ENCODE measurements at places on chromosomes 16 and 17. TPM values are rescaled to one million over a fixed set of nuclear protein-coding genes. Genes with fewer than 3 reads are reported as not detected.

DNA sequence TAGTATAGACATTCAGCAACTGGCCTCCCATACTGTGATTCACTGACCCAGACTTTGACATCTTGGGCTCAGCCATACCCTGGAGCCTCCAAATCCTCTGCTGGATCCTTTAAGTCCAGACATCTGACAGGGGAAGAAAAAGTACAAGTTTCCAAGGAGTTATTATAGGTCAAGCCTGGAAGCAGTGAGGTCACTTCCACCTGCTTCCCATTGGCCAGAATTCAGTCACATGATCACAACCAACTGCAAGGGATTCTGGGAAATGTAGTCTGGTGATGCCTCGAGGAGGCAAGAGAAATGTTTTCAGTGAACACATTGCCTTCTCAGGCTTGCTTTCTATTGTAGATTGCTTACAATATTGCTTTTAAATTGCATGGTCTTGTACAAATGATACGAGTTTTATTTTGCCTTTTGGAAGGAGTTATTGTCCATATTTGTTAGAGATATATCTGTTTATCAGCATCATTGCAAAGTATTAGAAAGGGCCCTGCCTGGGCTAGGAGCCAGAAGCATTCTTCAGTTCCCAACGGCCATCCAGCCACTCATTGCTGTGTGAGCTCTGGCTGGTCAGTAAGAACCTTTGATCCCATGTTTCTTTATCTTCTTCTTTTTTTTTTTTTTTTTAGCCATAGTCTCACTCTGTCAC, 696.9 kb downstream of the WWOX start:
- H3K4me1 ChIP-seq = no peaks in the 10 kb centered on the region
- no peak overlapping the region for H3K4me3 ChIP-seq
- ATAC-seq = peak; percentile 62
- H3K27me3 ChIP-seq = no peaks in the 10 kb centered on the region
- H3K27ac ChIP-seq = no peak overlapping the region

DNA sequence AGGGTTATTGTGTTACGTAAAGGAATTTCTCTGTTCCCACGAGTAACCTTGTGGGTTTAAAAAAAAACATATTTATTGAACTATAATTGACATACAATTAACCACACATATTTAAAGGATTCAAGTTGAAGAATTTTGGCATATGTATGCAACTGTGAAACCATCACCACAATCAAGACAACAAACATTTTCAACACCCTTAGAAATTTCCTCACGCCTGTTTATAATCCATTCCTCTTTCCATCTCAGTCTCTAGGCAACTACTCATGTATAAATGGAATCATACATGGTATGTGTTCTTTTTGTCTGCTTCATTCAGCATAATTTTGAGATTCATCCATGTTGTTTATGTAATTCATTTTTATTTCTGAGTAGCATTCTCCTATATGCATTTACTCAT, 104.0 kb downstream of the MRTFB start:
- H3K27me3 ChIP-seq = no peaks in the 10 kb centered on the region
- no peak overlapping the region for H3K4me3 ChIP-seq
- H3K36me3 ChIP-seq = no peaks in the 10 kb centered on the region

NKD1 gene
- total RNA-seq = 57.8 TPM

SLC16A13 gene
- total RNA-seq = 0.81 TPM

MBTD1 gene
- total RNA-seq = 13.2 TPM

GRCh38 chr16:55001931-55002330, 71.3 kb downstream of the IRX5 start:
- no peak overlapping the region for H3K27ac ChIP-seq
- H3K4me1 ChIP-seq = no peaks in the 10 kb centered on the region
- H3K27me3 ChIP-seq = peaks cover 69% of the 10 kb centered on the region
- no peaks in the 10 kb centered on the region for H3K36me3 ChIP-seq
- no peak overlapping the region for H3K4me3 ChIP-seq
- ATAC-seq = no peak

DNA sequence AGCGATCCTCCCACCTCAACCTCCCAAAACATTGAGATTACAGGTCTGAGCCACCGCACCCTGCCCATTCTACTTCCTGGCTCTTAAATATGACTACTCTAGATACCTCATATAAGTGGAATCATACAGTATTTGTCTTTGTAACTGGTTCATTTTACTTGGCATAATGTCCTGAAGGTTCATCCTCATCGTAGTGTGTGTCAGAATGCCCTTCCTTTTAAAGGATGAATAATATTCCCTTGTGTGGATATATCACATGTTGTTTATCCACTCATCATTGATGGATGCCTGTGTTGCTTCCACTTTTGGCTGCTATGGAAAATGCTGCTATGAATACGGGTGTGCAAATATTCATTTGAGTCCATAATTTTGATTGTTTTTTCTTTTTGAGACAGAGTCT, 5.7 kb upstream of the CETP start:
- H3K4me3 ChIP-seq = no peak overlapping the region
- H3K36me3 ChIP-seq = no peaks in the 10 kb centered on the region
- no peak for ATAC-seq
- H3K27me3 ChIP-seq = no peaks in the 10 kb centered on the region
- no peak overlapping the region for H3K27ac ChIP-seq

DNA sequence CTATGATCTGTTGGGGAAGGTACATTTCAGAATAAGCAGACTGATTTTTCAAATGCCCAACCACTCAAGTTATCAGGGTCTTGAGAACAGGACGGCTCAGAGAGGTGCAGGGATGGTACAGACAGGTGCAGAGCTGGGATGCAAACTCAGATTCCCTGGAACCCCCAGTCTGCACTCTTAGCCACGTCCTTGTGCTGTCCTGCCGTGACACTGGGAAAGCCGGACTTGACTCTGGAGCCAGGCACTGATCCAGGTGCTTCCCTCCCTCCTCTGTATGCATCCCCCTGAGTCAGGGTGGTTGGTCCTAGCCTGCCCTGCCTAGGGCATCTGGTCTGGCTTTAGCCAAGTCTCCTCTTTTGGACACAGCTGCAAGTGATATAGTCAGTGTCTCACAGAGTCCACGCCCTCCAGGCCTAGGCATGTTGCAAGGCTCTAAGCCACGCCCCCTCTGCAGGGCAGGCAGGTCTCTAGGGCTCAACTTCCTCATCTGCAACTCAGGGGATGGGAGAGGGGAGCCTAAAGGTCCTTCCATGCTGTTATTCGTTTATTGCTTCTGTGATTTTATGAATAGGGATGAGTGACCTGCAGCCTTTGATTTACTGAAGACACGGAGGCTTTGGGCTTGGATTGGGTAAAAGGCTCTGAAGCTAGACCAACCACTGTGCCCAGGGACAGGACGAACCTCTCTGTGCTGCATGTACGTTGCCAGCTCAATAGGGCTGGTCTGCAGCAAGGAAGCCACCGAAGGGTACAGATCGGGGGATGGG, 97.3 kb downstream of the SDK2 start:
- no peak overlapping the region for H3K4me3 ChIP-seq
- no peaks in the 10 kb centered on the region for H3K36me3 ChIP-seq
- H3K27me3 ChIP-seq = peaks cover 15% of the 10 kb centered on the region
- no peak overlapping the region for H3K27ac ChIP-seq
- H3K4me1 ChIP-seq = no peaks in the 10 kb centered on the region
- ATAC-seq = no peak

DNA sequence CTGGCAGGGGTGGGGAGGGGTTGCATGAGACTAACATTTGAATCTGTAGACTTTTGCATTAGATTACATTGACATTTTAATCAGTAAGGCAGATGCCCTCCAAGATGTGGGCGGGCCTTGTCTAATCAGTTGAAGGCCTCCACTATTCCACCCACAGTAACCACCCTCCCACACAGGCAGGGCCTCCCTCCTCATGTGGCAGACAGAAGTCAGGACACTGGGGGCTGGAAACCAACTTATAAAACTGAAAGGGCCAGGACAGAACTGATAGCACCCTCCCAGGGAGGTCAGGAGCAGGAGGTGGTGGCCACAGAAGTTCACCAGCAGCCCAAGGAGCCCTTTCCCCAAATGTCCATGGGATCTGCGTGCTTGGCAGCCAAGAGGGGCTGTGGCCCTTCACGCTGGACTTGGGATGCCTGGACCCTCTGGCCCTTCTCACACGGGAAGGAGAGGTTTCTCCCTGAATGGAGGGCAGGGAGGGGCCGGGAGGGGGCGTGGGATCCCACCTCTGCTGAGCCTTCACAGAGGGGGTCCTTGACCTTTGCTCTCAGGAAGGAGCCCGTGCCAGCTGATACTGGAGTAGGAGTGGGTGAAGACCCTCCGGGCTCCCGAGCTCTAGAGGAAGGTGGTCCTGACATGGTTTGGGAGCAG, 4.6 kb downstream of the PYCR1 start:
- H3K4me3 ChIP-seq = no peak overlapping the region
- no peak for ATAC-seq
- H3K4me1 ChIP-seq = peaks cover 27% of the 10 kb centered on the region
- H3K27ac ChIP-seq = no peak overlapping the region
- no peaks in the 10 kb centered on the region for H3K36me3 ChIP-seq

- peaks cover 93% of the 10 kb centered on the region for H3K36me3 ChIP-seq
- H3K27ac ChIP-seq = no peak overlapping the region
- no peaks in the 10 kb centered on the region for H3K27me3 ChIP-seq
- no peak overlapping the region for H3K4me3 ChIP-seq
- no peak for ATAC-seq
Observed at GRCh38 chr17:62587554-62587953, 39.9 kb upstream of the MRC2 start.
